ENCODE measurements at places on chromosomes 6 and 20.
A peak's percentile ranks its signal among the peaks of the same experiment; 100 is the strongest.

- DNase-seq, result no peak
These were observed 15.8 kb downstream of the SHPRH start for GRCh38 chr6:145948328-145948727.

DNA sequence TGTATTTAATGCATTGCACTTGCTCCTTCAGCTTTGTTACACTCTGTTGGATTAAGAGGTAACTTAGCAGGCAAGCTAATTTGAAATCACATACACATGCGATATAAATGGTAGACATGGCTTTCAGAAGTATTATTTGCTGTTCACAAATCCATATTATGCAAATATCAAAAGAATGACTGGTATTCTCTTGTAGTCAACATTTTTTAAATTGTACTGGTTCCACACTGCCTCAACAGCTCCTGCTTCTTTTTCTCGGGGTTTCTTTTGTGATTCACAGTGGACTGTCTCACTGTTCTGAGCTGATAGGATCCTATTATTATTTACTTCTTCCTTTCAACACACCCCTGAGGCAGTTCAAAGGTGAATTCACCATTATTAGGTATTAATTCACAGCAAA is 927.4 kb downstream of the KIF16B start:
- DNase-seq, result no peak

DNA sequence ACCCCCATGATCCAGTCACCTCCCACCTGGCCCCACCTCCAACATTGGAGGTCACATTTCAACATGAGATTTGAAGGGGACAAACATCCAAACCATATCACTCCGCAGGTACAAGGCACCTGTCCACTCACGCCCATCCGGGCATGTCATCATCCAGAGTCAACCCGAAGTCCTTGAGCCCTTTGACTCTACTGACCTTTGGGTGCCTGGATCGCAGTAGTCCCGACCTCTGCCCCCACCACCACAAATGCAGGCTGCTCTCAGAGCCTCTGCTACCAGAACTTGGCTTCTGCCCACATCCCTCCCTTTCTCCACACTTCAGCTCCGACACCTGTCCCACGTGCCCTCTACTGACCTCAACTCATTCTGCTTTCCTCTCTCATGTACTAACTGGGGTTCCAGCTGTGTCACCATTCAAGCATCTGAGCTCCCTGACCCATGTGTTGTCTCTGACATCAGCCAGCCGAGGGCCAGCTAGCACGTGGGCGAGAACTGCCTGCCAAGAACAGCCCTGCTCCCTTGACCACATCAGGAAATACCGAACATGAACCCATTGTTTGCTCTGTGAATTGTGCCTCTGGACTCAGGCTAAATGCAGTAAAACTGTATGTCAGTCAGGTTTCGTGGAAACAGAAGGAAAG is 498.3 kb upstream of the SULF2 start:
- DNase-seq, result no peak

DNA sequence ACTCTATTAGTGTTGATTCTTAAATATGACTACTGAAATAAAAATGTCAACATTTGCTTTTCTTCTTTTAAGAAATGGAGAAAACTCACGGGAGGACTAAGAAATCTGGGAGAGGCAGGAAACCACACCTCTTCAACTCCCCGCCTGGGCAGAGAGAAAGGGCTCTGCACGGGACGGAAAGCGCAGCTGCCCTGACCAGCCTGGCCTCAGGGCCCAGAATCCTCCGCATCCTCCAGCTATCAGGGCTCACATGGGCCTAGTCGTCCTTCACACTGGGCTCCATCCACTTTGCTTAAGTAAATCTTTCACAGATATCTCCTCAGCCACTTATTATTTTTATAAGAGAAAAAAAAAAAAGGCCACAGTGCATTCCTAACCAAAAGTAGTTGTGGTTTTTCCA is 215.1 kb downstream of the TBXT start:
- DNase-seq, result no peak

DNA sequence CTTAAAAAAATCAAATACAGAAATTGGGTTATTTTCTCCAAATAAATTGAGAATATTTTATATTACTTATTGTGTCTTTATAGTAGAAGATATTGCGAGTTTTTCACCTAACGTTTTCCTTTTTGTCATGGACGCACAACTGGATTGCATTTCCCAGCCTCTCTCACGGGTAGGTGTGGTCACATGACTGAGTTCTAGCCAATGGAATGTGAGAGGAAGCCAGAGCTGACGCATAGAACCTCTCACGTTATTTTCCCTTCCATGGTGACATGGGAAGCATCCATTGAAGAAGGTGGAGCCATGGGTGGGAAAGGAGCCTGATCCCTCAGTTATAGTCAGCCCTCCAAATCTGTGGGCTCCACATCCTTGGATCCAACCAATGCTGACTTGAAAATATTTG is 155.9 kb upstream of the UST start:
- DNase-seq, result no peak

GRCh38 chr6:35381132-35381531 is 38.8 kb downstream of the PPARD start:
- no peak for DNase-seq

- DNase-seq, result no peak
These were observed 347.8 kb upstream of the PLCB4 start for GRCh38 chr20:8721098-8721497.

DNA sequence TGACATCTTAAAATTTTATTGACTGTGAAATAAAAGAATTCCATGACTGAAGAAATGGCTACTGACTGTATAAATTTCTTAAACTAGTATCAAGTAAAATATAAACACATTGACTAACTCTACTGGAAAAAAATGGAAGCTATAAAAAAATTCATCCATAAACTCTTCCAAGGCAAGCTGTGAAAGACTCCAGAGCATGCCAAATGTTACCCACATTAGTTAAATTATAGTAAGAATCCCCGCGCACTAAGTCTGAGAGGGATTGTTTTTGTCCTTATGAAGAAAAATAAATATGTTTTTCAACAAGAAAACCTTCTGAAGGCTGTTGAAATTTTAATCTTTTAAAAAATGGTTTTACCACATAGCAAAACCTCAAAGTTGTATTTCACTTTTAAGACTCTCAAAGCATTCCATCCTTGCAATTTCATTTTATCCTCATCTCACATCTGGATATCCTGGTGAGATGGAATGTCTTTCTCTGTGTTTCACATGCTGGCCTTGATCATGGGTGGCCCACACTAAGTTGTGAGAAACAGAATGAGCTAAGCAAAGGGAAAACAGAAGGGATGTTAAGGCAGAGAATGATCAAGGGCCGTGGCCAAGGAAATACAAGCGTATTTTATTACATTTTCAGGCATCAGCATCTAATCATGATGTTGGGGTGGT is 732.5 kb downstream of the KIF16B start:
- no peak for DNase-seq

GRCh38 chr20:51447097-51447764 is 95.3 kb downstream of the NFATC2 start:
- no peak for DNase-seq

DNA sequence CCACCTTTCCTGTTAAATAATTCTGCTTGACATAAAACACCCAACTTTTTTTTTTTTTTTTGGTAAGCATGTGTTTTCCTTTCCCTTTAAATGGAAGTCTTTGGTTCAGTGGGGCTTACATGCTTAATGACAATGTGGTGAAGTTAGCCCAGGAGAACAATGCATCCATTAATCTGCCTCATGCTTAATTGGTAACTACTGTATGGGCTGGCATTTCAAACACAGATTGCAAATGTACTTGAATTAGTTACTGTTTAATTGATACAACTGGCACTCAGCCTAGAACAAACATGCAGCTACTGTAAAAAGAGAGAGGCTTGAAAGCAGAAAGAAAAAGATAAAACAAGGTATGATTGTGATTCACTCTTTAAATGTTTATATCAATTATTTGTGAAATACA is 483.6 kb upstream of the NOX3 start:
- DNase-seq, result no peak

GRCh38 chr6:291697-292505 is at the start of gene DUSP22:
DUSP22 (plus strand) TSS chr6:292487; CDS start chr6:292540, 53 bp downstream.
- peak; percentile 71 for DNase-seq

GRCh38 chr6:45614488-45615285 is 237.0 kb upstream of the SUPT3H start:
- DNase-seq, result no peak

GRCh38 chr6:30847421-30847970 is 36.8 kb upstream of the DDR1 start:
- no peak for DNase-seq

- DNase-seq, result no peak
These were observed 32.5 kb downstream of the SPDEF start for GRCh38 chr6:34523441-34524206.

- DNase-seq, result no peak
These were observed 225.1 kb downstream of the UBE3D start for GRCh38 chr6:82840571-82840970.

DNA sequence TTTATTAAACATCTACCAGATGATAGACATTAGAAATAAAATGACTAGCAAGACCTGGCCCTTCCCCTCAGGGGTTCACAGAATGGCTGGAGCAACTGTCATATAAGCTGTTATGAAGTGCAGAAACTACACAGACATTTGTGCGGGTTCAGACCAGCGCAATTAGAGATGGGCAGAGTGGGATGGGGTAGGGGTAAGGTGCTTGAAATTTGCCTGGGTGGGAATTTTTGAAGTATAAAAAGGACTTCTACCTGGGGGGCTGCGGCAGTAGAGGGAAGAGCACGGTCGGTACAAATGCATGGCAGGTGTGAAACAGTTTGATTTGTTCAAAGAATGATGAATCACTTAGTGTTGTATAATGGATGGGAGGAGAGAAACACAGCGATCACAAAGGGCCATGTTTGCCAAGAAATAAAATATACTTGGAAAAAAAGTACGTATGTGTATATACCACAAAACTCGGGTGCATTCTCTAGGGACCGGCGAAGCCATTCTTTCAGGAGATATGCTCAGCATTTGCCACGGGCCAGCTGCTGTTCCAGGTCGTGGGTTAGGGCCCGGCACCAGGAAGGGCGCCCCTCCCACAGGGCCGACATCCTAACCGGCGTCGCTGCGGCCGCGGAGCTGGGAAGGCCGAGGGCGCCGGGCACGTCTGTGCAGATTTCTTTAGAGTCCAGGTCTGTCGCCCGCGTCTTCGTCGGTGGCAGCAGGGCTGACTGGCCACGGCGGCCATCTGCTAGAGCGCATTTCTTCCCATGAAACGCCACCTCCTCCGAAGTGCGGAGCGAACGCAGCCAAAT is 809 bp upstream of the NOL7 start:
- DNase-seq, result no peak

DNA sequence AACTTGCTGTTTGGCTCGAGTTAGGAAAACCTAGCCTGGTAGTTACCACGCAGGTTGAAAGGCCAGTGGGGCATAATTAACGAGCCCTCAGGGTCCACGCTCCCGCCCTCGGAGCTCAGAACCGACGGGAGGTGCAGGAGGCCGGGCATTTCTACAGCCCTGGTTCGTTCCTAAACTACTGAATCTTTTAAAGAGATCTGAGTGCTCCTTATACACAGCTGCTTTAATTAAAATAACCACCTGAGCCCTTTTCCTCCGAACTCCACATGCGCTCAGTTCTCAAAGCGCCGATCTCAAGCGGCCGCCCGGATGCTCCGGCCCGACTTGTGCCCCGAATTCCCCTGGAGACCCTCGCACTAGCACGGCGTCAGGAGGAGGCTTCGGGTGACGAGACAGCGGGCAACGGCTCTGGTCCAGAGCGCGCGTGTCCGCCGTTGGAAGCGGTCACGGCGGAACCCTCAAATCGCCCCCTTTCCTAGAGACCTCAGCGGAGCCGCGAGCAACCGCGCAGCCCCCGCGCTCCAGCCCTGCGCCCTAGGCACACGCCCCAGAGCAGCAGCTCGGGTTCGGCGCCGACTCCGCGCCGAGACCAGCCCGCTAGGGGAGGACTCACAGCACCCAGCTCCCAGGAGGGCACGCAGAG is 397 bp downstream of the WDR27 start:
- no peak for DNase-seq

DNA sequence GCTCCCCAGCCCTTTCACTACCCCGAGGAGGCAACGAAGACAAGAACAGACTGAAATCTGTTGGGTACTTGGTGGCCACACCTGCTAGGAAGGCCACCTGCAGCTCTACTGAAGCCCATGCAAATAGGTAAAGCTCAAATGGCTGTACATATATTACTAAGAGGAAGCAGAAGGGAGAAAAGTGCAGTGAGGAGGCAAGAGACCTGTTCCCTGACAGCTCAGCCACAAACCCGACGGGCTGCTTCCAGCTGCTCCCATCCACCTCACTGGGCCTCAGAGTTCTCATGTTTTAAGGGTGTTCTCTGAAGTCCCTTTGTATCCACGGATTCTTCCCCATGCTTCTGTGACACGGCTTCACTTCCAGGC is 24.6 kb downstream of the TRAM2 start:
- DNase-seq, result no peak

DNA sequence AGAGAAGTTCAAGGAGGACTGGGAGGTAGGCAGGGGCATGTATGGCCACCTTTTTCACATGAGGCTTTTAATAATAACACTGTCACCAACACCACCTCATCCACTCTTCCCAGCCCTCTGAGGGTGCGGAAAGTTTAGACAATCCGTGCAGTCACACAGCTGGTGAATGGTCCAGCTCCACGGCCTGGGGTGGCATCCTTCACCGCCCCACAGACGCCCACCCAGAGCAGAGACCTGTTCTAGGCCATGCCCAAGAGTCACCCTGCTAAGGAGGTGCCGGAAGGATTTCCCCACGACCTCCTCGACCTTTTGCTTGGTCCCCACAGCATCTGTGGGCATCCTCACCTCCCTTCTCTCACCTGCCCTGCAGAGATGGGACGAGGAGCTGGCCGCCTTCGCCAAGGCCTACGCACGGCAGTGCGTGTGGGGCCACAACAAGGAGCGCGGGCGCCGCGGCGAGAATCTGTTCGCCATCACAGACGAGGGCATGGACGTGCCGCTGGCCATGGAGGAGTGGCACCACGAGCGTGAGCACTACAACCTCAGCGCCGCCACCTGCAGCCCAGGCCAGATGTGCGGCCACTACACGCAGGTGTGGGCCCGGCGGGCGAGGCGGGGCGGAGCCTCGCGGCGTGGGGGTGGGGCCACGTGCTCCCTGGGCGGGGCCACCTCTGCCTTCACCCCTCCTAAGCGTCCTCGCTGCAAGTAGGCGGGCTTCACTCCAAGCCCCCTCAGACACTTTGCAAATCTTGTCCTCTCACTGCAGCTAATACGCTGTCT is 4.4 kb downstream of the PI16 start:
- no peak for DNase-seq

GRCh38 chr20:32642257-32643046 is 31.3 kb downstream of the C20orf203 start:
- DNase-seq, result no peak

DNA sequence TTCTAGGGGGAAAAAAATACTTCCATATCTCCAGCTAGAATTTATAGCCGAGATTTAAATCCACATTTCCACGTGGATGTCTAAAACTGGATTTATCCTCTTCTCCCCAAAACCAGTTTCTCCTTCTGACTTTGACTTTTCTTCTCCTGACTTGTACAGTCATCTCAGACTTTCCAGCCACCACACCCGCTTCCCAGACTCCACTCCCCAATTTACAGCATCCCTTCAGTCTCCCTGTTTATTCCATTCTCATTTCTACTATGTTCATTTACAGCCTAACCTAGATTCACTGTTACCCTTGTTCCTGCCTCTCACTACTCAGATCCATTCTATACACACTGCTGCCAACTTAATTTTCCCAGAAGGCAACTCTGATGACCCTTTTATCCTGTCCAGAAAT is 224.8 kb downstream of the KHDC1L start:
- no peak for DNase-seq

GRCh38 chr6:143586557-143586956 is 75.0 kb upstream of the FUCA2 start:
- DNase-seq, result no peak

- DNase-seq, result no peak
These were observed 55.4 kb downstream of the GFOD1 start for GRCh38 chr6:13431861-13432465.

GRCh38 chr6:107587451-107587850 is 97.5 kb downstream of the SOBP start:
- no peak for DNase-seq

All from stimulated activated CD8-positive, alpha-beta memory T cell treated with anti-CD3 and anti-CD28 coated beads, Interleukin-7, amount 100 ng/mL, for 4 hours (primary cell).